Lower lobe of right lung (tissue), 2 donors: ENCODE measurements at places on chromosomes 4 and X.

GRCh38 chrX:14357314-14357713, 172.0 kb upstream of the GLRA2 start:
- no peaks in the 10 kb centered on the region for H3K4me1 ChIP-seq
- no peaks in the 10 kb centered on the region for H3K36me3 ChIP-seq
- no peak overlapping the region for H3K4me3 ChIP-seq
- H3K27me3 ChIP-seq = no peaks in the 10 kb centered on the region

- no peaks in the 10 kb centered on the region for H3K27me3 ChIP-seq
- H3K36me3 ChIP-seq = no peaks in the 10 kb centered on the region
- no peaks in the 10 kb centered on the region for H3K4me1 ChIP-seq
- DNase-seq = no peak
- H3K4me3 ChIP-seq = no peak overlapping the region
These were observed 16.0 kb downstream of the CLOCK start for GRCh38 chr4:55530691-55531090.

DNA sequence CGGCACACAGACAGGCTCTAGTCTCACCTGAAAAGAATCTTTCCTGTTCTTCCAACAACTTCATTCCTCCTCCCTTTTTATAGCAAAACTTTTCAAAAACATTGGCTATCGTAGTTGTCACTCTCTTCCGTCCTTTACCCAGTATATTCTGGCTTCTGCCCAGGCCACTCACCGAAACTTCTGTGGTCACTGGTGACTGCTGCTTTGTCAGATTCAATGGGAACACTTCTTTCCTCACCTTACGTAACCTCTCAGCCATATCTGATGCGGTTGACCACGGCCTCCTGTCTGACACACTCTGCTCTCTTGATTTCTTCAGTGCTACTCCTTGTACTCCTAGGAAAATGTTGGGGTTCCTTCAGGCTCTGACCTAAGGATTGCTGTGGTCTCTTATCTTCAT, 9.2 kb upstream of the RNF150 start:
- no peak overlapping the region for H3K4me3 ChIP-seq
- H3K27ac ChIP-seq = no peak overlapping the region
- no peaks in the 10 kb centered on the region for H3K4me1 ChIP-seq
- DNase-seq = no peak

- no peaks in the 10 kb centered on the region for H3K27me3 ChIP-seq
- no peak overlapping the region for H3K4me3 ChIP-seq
- DNase-seq = no peak
- H3K36me3 ChIP-seq = no peaks in the 10 kb centered on the region
- peaks cover 6% of the 10 kb centered on the region for H3K4me1 ChIP-seq
- peak overlapping the region; percentile 26 for H3K27ac ChIP-seq
These were observed 11.4 kb downstream of the EDNRA start for GRCh38 chr4:147492306-147492705.

DNA sequence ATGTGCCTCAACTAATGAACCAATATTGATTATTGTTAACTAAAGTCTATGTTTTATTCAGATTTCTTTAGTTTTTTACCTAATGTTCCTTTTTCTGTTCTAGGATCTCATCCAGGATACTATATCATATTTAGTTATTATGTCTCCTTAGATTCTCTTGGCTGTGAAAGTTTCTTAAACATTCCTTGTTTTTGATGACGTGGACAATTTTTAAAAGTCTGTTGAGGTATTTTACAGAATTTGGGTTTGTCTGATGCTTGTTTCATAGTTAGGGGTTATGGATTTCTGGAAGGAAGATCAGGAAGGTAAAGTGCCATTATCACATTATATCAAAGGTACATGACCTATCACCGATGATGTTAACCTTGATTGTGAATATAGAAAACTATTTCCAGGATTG, 18.2 kb upstream of the MCTS1 start:
- H3K27ac ChIP-seq = no peak overlapping the region
- no peak overlapping the region for H3K4me3 ChIP-seq
- no peaks in the 10 kb centered on the region for H3K27me3 ChIP-seq
- no peak for DNase-seq
- no peaks in the 10 kb centered on the region for H3K4me1 ChIP-seq

DNA sequence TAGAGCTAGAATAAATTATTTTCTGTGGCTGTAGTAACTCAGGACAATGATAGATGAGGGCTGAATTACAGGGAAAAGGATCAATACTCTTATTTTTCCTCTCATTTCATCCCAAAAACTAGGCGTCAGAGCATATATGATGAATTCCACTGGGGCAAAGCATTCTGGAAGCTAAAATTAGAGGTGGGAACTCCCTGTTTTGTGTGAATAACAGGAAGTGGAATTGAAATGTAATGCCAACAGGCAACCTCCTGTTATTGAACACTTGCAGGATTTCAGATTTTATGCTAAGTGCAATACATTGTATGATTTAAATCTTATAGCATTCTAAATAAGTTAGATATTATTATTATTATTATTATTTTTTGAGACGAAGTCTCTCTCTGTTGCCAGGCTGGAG, 20.9 kb downstream of the HSD17B11 start:
- peaks cover 93% of the 10 kb centered on the region for H3K36me3 ChIP-seq
- H3K4me1 ChIP-seq = peaks cover under 1% of the 10 kb centered on the region
- H3K27ac ChIP-seq = no peak overlapping the region
- DNase-seq = no peak

- peak overlapping the region; percentile 31 for H3K27ac ChIP-seq
- H3K4me1 ChIP-seq = peaks cover 22% of the 10 kb centered on the region
- peaks cover 68% of the 10 kb centered on the region for H3K36me3 ChIP-seq
- no peak overlapping the region for H3K4me3 ChIP-seq
- no peaks in the 10 kb centered on the region for H3K27me3 ChIP-seq
- DNase-seq = peak; percentile 51
These were observed 9.9 kb downstream of the TNIP2 start for GRCh38 chr4:2745981-2746806.
